ENCODE measurements at places on chromosomes 2 and 18.

- DNase-seq, result no peak
Observed at GRCh38 chr2:60100034-60100433, 453.4 kb downstream of the BCL11A start.

GRCh38 chr18:37422596-37422995 is 143.0 kb downstream of the CELF4 start:
- DNase-seq, result no peak

DNA sequence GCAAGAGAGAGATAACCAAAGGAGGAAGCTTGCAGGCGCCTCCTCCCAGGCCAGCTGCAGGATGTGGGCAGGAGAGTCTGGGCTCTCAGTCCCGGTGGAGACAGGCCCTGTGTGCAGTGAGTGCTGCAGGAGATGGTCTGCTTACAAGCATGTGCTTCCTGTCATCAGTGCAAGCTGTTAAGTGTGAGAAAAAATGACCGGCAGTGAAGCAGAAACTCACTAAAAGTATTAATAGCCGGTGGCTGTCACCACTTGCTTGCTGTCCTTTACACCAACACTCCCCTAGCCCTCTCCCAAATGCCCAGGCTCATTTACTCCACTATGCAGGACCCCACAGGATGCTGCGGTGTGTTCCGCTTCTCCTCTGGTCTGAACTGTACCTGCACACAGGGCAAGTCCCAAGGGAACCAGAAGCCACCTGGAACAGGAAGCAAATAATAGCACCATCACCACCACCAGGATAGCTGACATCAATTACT is 435.6 kb upstream of the HS6ST1 start:
- no peak for DNase-seq

- no peak for DNase-seq
Observed at GRCh38 chr18:48314690-48315089, 94.5 kb downstream of the ZBTB7C start.

GRCh38 chr2:85278361-85278760 is 49.4 kb downstream of the TGOLN2 start:
- no peak for DNase-seq

DNA sequence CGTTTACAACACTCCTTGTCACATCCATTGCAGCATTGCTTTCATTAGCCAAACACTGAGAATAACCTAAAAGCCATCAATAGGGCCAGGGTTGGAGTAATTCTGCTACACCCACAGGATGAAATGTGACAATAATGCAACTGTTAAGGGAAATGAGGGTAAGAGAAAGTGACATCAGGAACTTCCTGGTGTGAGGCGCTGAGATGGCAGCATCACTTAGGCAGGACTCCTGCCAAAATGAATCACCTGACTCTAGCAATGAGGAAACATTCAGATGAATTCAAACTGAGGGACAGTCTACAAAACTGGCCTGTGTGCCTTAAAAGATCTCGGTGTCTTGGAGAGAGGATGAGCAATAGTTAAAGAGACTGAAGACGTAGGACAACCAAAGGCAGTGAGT is 115.6 kb upstream of the AGAP1 start:
- DNase-seq, result no peak

GRCh38 chr2:30786923-30787685 is 20.1 kb downstream of the CAPN13 start:
- DNase-seq, result no peak

GRCh38 chr18:34594266-34594665 is 115.8 kb upstream of the DTNA start:
- no peak for DNase-seq

GRCh38 chr2:109066917-109067597 is 61.9 kb upstream of the SH3RF3 start:
- no peak for DNase-seq

GRCh38 chr2:174870787-174871186 is 106.5 kb upstream of the CHRNA1 start:
- no peak for DNase-seq

- no peak for DNase-seq
Observed at GRCh38 chr2:161068670-161069069, 91.6 kb upstream of the TANK start.

- DNase-seq, result peak; percentile 10
Observed at GRCh38 chr18:68763083-68763482, 34.8 kb upstream of the CCDC102B start.

DNA sequence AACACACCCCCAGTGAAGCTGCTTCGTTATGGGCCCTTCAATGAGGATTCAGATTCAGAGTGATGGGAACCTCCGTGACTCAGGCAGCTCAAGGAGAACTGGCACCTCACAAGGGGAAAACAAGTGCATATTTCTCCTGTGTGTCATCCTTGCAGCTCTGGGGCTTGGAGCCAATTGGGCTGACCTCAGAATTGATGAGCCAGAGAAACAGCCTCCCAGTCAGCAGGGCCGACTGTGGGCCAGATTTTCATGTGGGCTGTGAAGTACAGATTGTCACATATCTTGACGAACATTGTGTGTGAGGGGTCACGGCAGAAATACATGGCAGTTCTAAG is 189.6 kb upstream of the SP5 start:
- DNase-seq, result peak; percentile 15

DNA sequence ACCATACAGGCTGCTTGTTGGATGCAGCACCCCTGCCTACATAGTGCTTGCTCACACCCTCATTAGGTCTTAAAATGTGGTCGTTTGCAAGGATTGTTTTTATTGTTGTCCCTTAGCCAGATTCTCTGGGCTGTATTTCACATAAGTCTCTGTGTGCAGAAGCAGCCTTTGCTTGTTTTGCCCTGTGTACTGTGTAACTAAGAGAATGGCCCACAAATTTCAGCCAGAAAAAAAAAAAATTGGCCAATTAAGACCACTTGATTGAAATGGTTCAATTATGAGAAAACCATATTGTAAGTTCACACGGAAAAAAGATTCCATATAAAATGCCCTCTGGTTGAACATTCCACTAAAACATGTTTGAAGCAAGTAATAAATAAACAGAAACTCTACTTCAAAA is 377.1 kb upstream of the SOX11 start:
- no peak for DNase-seq

DNA sequence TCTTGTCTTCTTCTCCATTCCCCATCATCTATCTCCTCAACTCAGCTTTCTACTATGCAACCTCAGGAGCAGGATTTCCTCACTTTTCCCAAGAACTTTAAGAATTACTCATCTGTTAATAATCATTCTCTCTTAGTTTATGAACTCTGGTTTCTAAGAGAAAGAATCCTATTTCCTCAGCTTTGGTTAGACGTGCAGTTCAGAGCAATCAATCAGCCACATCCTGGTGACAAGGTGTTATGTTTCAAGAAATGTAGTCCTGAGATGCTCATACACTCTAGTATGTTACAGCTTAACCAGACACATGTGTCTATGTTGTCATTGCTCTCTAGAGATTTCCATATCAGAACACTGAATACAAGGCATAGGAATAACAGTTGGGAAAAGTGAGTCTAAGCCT is 277.9 kb downstream of the MBD2 start:
- no peak for DNase-seq

DNA sequence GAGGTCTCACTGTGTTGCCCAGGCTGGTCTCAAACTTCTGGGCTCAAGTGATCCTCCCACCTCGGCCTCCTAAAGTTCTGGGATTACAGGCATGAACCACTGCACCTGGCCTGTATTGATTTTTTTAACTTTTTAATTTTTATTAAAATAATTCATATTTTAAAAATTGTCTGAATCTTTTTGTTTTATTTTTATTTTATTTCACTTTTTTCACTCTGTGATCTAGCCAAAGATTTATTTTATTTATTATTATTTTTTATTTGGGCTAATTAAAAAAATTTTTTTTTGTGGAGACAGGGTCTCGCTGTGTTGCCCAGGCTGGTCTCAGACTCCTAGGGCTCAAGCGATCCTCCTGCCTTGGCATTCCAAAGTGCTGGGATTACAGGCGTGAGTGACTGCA is 14.1 kb downstream of the UGGT1 start:
- DNase-seq, result no peak

- DNase-seq, result no peak
Observed at GRCh38 chr2:141899740-141900139, 231.1 kb downstream of the LRP1B start.

DNA sequence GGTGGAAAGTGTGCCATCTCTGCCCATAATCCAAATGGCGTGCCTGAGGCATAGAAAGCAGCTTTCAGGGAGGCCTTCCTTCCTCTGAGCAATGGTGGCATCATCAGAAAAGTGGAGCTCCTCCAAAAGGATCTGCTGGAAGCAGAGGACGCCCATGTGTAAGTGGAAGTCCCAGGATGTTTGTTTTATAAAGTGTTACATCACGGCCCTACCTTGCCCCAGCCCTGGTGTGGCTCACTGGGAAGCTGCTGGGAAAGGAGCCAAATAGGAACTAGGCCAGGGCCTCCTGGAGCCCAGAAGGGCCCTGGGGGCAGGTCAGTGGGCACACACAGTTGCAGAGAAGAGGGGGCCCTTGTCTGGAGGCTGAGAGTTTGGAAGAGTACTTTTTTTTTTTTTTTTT is 4.2 kb upstream of the ODC1 start:
- no peak for DNase-seq

- DNase-seq, result no peak
Observed at GRCh38 chr2:230865307-230865765, 594 bp downstream of the ITM2C start.

DNA sequence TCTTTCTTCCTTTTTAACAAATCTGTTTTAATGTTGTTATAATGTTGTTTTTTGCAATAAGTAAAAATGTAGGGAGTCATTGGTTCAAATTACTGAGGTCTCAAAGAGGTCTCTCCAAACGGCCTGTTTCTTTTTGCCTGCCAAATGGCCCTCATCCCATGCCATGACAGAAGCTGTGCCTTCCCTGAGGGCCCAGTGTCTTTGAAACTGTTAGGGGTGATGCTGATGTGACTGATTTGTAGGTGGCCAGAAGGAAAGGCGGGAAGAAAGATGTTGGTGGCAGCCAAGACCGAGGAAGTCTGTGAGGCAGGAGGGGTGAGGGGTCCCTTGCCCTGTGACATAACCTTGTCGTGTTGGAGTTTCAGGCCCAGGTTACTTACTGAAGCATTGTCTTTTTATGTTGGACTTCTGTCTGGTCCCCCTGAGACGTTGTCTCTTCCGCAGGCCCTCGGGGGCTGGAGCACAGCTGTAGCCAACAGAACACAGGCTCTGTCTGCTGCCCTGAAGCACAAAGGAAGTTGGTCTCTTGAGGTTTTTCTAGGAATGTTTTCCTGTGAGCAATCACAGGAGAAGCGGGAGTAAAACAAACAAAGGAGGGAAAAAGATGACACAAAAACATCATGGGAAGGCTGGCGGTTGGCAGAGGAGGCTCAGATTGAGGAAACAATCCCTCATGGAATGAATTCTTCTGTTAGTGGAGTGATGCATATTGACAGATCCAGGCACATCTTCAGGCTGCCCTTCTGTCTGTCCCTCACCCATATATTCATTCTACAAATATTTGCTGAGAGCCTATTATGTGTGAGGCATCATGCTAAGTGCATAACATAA is 4.9 kb upstream of the ST3GAL5 start:
- peak; percentile 43 for DNase-seq

DNA sequence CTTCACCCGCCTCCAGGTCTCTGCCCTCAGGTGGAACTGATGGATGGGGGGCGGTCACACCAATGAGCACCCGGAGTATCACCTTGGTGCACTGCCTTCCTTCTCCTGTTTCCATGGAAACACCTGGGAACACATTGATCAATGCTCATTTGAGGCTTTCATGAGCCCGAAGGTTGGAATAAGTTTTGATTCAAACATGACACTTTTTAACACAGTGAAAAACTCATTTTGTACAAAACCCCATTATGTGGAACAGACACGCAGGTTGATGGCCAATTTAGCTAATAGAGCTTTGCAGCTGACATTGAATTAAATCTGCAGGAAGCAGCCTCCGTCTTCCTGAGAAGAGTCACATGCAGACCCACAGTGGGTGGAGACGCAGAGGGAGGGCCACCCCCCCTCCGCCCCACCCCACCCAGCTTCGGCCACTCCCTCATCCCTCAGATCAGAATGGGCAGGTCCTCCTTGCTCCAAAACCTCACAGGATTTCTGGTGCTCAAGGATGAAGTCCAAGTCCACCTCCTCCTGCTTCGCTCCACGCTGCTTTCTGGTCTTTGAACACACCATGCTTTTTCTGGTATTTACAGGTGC is 96.0 kb upstream of the MYCN start:
- DNase-seq, result no peak

DNA sequence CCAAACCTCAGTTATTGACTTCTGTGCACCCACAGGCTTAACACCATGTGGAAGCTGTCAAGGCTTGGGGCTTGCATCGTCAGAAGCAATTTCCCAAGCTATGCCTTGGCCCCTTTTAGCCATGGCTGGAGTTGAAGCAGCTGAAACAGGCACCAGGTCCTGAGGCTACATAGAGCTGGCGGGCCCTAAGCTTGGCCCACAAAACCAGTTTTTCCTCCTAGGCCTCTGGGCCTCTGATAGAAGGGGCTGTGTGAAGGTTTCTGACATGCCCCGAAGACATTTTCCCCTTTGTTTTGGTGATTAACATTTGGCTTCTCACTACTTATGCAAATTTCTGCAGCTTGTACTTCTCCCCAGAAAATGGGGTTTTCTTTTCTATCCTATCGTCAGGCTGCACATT is 9.1 kb upstream of the TMX3 start:
- DNase-seq, result no peak

DNA sequence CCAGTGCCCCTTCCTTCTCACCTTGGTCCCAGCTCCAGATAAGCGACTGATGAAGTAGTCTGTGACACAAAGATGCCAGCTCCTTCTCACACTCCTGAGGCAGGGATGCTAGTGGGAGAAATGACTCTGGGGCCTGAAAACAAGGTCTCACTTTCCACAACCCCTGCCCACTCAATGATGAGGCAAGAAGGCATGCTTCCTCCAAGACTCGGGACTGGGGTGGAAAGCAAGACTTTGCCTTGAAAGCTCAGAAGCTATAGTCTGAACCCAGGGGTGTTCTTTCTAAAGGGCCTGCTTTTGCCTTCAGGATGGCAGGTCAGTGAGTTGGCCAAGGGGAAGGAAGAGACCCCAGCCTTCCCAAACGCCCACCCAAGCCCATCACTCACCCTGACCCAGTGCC is 1.4 kb downstream of the CCDC142 start:
- no peak for DNase-seq

DNA sequence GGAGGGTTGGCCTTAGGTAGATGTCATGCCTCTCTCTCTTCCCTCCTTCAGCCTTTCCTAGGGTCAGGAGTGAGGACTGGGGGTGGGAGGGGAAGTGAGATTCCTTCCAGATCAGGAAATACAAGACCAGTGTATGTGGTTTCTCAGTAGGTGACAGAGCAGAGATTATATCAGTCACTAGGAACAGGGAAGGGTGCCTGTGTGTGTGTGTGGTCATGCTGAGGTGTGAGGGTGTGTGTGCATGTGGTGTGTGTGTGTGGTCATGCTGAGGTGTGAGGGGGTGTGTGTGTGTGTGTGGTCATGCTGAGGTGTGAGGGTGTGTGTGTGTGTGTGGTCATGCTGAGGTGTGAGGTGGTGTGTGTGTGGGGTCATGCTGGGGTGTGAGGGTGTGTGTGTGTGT is 259.8 kb downstream of the LOXHD1 start:
- DNase-seq, result no peak

- DNase-seq, result no peak
Observed at GRCh38 chr2:178247250-178247649, 52.9 kb downstream of the OSBPL6 start.

GRCh38 chr18:58863539-58864145 is 1.0 kb upstream of the ZNF532 start:
- DNase-seq, result no peak

GRCh38 chr2:64311948-64312621 is 141.9 kb upstream of the LGALSL start:
- DNase-seq, result no peak

Measured in Panc1 (cell line).